ENCODE measurements at places on chromosomes 11 and 22. TPM values are rescaled to one million over a fixed set of nuclear protein-coding genes. Genes with fewer than 3 reads are reported as not detected.

OR2AG1 gene
- total RNA-seq: not detected

DNA sequence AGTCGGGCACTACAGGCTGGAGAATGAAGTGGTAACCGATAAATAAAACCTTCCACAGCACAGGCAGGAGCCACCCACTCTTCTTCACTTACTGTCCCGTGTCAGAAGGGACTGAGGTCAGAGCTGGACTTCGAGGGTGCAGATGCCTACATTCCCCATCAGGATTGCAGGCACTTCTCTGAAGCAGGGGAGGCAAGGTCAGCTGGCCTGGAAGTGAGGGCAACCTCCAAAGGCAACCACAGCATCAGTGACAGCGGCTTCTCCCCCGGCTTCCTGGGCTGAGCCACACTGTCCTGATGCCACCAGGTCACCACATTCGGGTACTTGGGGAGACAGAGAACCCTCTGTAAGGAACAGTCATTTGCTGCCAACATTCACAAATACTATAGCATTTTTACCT, 22.7 kb downstream of the TCIRG1 start:
- peaks cover 56% of the 10 kb centered on the region for H3K36me3 ChIP-seq
- peaks cover under 1% of the 10 kb centered on the region for H3K4me1 ChIP-seq
- DNase-seq: no peak
- no peak overlapping the region for H3K27ac ChIP-seq
- H3K27me3 ChIP-seq: no peaks in the 10 kb centered on the region
- H3K4me3 ChIP-seq: no peak overlapping the region

- peak overlapping the region; percentile 76 for H3K27ac ChIP-seq
- H3K36me3 ChIP-seq: peaks cover 3% of the 10 kb centered on the region
- no peak overlapping the region for H3K4me3 ChIP-seq
- peaks cover 43% of the 10 kb centered on the region for H3K4me1 ChIP-seq
Measured at GRCh38 chr11:44893846-44894617, 56.7 kb downstream of the TP53I11 start.

- H3K4me3 ChIP-seq: no peak overlapping the region
- no peaks in the 10 kb centered on the region for H3K4me1 ChIP-seq
- H3K36me3 ChIP-seq: no peaks in the 10 kb centered on the region
- DNase-seq: no peak
- no peak overlapping the region for H3K27ac ChIP-seq
Measured at GRCh38 chr11:76830639-76831327, 29.9 kb upstream of the ACER3 start.

GRCh38 chr22:21443735-21444421, 23.3 kb upstream of the TMEM191C start:
- no peak overlapping the region for H3K4me3 ChIP-seq
- H3K4me1 ChIP-seq: peaks cover 27% of the 10 kb centered on the region
- H3K36me3 ChIP-seq: peaks cover 62% of the 10 kb centered on the region
- H3K27ac ChIP-seq: no peak overlapping the region
- DNase-seq: no peak

MMP12 gene
- total RNA-seq: not detected

- DNase-seq: no peak
- peaks cover 3% of the 10 kb centered on the region for H3K4me1 ChIP-seq
- no peaks in the 10 kb centered on the region for H3K36me3 ChIP-seq
Measured at GRCh38 chr22:45045208-45045607, 35.4 kb upstream of the PHF21B start.

DNA sequence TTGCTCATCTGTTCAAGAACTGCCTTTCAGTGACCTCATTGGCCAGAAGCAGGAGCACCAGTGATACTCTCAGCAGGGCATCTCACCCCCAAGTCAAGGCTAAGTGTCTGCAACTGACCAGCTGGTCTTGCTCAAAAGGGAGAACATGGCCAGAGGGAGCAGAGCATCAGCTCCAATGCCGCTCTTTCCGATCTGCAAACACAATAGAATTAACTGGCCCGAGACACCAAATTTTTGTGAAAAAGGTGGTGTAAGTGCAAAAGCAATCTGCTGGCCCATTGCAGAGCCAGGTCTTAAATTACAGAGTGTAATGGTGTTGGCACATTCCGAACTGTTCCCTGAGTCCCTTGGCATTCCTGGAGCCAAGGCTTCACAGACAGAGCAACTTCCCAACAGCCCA, 97.0 kb downstream of the PKNOX2 start:
- peaks cover 4% of the 10 kb centered on the region for H3K36me3 ChIP-seq
- H3K4me3 ChIP-seq: no peak overlapping the region
- H3K27me3 ChIP-seq: peaks cover 2% of the 10 kb centered on the region
- no peak for DNase-seq

DNA sequence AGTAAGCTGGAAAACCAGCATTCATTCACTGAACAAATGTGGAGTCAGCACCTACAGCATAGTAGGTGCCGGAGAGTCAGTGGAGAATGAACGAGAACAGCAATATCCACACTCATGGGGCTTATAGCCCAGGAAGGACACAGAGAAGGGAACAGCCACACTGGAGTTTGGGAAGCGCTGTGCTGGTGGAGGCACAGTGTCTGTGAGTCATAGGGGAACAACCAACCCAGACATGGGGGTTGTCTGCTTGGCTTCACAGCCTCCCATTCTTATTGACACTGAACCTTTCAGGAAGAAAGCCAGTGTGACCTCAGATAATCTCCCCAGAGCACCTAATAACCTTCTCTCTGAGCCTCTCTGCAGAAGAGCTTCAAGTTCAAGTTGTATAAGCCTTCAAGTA, 56.6 kb upstream of the UBASH3B start:
- peaks cover 2% of the 10 kb centered on the region for H3K27me3 ChIP-seq
- H3K36me3 ChIP-seq: no peaks in the 10 kb centered on the region
- H3K4me3 ChIP-seq: no peak overlapping the region
- H3K4me1 ChIP-seq: peaks cover 4% of the 10 kb centered on the region

DNA sequence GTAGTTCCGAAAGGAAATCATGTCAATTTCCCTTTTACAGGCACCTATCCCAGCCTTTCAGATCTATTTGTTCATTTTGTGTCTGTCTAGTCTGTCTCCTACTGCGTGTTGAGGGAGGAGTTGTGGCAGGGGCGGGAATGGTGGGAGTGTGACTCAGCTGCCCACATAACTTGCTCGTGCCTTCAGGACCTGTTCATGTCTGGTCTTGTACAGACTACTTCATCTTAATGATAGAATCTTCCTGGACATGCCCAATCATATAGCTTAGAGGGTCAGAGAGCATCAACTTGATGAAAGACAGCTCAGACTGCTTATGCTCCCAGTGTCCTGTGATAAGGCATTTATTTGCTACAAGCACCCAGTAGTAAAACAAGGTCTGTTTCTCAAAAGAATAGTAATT, 61.0 kb upstream of the BIRC3 start:
- H3K27ac ChIP-seq: no peak overlapping the region
- H3K27me3 ChIP-seq: no peaks in the 10 kb centered on the region
- no peaks in the 10 kb centered on the region for H3K36me3 ChIP-seq
- no peak overlapping the region for H3K4me3 ChIP-seq

DNA sequence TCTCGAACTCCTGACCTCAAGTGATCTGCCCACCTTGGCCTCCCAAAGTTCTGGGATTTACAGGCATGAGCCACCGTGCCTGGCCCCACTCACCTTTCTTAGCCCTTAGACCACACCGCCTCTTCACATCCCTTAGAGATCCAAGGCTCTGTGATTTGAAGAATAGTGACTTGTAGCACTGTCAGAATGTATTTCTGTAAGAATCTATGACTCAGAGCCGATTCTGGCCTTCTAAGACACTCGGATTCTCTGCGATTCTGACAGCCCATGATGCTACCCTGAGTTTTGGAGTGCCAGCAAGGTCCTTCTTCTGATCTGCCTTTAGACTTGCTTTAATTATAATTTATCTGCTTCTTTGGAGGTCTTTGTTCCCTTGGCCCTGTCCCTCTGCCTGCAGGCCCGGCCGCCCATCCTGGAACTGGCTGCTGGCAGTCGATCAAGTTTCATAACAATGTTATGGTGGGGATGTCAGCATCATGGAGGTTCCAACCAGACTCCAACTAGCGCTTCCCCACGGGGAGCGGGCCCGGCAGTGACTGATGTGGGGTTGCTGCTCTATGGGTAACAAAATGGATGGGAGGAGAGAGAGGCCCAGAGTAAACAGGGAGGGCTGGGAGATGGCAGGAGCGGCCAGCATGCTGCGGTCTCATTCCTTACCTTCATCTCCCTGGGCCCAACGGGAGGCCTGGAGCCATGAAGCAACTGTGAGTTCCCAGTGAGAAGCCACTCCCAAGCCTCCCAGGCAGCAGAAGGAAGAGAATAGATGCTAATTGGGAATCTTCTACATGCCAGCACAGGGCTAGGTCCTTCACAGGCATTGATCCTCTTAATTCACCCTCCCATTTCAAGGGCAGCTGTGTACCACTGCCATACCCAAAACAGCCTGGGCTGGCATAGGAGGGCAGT, 55.7 kb upstream of the RASD2 start:
- H3K27ac ChIP-seq: no peak overlapping the region
- no peaks in the 10 kb centered on the region for H3K36me3 ChIP-seq
- H3K4me1 ChIP-seq: peaks cover 33% of the 10 kb centered on the region
- H3K27me3 ChIP-seq: no peaks in the 10 kb centered on the region

DNA sequence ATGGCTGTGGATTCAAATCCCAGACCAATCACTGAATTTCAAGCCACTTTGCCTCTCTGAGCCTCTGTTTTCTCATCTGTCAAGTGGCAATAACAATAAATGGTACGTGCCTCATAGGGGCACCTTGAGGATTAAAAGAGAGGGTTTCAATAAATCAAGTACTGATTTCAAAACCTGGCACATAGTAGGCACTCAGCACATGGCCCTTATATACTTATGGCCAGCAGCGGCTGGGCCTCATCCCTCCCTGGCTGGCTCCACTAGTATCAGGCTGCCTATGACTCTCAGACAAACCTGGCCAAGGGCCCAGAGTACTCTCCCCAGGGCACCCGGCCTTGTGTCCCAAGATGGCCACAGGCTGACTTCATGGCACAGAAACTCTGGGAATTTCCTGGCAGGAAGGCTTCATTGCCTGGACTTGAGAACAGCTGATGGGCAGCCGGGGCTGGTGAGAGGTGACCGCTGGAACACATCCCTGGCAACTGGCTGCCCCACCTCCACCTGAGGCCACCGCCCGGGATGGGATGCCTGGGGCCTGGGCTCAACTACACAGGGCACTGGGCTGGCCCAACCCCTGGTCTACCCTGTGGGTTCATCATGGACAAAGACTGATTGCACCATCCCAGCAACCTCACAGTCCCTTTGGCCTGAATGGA, 3.4 kb downstream of the FADS3 start:
- no peak for DNase-seq
- H3K27ac ChIP-seq: no peak overlapping the region
- H3K4me3 ChIP-seq: no peak overlapping the region
- H3K4me1 ChIP-seq: peaks cover 25% of the 10 kb centered on the region
- H3K36me3 ChIP-seq: peaks cover 50% of the 10 kb centered on the region

OR10D3 gene
- not detected for total RNA-seq

FOLR2 gene
- 21.9 TPM for total RNA-seq

- H3K4me1 ChIP-seq: peaks cover 4% of the 10 kb centered on the region
- DNase-seq: no peak
- peaks cover 3% of the 10 kb centered on the region for H3K27me3 ChIP-seq
- no peak overlapping the region for H3K27ac ChIP-seq
- H3K36me3 ChIP-seq: no peaks in the 10 kb centered on the region
Measured at GRCh38 chr11:134071766-134072402, 3.0 kb downstream of the JAM3 start.

GRCh38 chr11:132904607-132905006, 627.7 kb downstream of the OPCML start:
- H3K36me3 ChIP-seq: no peaks in the 10 kb centered on the region
- no peak for DNase-seq
- no peaks in the 10 kb centered on the region for H3K27me3 ChIP-seq
- no peak overlapping the region for H3K4me3 ChIP-seq
- peaks cover 9% of the 10 kb centered on the region for H3K4me1 ChIP-seq

DNA sequence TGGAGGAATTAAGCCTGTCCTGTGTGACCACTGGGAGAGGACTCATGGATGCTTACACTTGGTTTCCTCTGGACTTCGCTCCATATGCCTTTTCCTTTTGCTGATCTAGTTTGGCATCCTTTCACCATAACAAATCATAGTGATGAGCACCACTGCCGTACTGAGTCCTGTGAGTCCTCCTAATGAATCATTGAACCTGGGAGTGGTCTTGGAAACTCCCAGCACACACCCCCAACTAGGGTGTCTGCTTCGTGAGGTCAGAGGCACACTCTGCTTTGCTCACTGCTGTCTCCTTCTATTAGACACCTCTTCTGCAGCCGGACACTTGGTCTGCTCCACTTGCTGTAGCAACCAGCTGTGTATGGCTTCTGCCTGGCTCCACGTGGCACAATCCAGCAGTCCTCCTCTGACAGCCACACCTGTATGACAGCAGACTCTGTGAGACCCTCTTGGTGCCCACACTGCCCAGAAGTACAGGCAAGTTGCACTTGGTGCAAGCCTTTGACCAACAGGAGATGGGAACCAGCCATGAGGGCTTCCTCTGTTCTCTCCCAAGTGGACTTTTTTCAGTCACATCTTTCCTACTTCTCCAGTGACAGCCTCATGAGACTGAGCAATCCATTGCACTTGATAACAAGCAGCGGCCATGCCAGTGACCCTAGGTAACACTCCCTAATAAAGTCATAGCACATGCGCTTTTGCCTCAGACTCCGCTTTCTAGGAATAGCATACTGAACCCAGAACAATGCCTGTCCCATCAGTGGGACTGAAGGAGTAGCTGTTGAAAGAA, 65.0 kb upstream of the HMGXB4 start:
- no peaks in the 10 kb centered on the region for H3K36me3 ChIP-seq
- no peak overlapping the region for H3K27ac ChIP-seq
- no peaks in the 10 kb centered on the region for H3K4me1 ChIP-seq
- no peak for DNase-seq
- H3K4me3 ChIP-seq: no peak overlapping the region
- H3K27me3 ChIP-seq: no peaks in the 10 kb centered on the region

GRCh38 chr11:131692961-131693360, 322.5 kb downstream of the NTM start:
- no peak for DNase-seq
- no peak overlapping the region for H3K4me3 ChIP-seq
- peaks cover 3% of the 10 kb centered on the region for H3K27me3 ChIP-seq
- peaks cover 8% of the 10 kb centered on the region for H3K36me3 ChIP-seq
- peaks cover 38% of the 10 kb centered on the region for H3K4me1 ChIP-seq

Measured in spinal cord (tissue), 10 donors.